ENCODE measurements at places on chromosomes 6 and 20.

DNA sequence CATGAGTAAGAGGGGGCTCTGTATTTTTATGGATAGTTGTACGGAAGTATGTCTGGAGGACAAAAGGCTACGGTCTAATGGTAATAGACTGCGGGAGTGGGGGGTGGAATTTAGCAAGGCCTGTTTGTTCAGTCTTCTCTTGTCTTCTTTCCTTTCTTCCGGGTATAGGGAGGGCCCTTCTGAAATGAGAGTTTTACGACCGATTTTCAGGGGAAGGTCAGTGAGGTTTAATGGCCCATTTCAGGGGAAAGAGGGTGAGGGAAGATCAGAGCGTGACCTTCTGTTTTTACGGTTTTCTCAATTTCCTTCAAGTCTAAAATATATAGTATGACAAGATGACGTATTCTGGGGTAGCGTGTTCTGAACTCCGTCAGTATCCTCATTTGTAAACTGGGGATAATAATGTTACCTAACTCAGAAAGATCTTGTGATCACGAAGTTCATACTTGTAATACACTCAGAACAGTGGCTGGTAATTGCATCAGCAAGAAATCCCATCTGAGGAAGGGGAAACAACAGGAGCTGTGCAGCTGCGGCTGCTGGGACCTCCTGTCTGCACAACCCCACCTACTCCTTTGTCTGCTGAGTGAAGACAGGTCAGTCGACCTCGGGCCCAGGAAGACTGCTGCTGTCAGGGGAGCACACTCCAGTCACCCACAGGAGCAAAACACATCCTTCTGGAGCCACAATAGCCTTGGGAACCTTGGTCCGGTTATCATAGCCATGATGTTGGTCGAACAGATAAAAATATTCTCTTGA is 90.4 kb downstream of the MAP3K7 start:
- no peak for DNase-seq

DNA sequence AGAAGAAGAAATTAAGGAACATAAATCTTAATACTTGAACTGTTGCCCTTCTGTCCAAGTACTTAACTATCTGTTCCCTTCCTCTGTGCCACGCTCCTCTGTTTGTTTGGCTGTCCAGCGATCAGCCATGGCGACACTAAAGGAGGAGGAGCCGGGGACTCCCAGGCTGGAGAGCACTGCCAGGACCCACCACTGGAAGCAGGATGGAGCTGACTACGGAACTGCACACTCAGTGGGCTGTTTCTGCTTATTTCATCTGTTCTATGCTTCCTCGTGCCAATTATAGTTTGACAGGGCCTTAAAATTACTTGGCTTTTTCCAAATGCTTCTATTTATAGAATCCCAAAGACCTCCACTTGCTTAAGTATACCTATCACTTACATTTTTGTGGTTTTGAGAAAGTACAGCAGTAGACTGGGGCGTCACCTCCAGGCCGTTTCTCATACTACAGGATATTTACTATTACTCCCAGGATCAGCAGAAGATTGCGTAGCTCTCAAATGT is 17.1 kb downstream of the IRF4 start:
- no peak for DNase-seq

GRCh38 chr6:53679446-53679933 is 13.9 kb upstream of the KLHL31 start:
- DNase-seq: peak; percentile 20

DNA sequence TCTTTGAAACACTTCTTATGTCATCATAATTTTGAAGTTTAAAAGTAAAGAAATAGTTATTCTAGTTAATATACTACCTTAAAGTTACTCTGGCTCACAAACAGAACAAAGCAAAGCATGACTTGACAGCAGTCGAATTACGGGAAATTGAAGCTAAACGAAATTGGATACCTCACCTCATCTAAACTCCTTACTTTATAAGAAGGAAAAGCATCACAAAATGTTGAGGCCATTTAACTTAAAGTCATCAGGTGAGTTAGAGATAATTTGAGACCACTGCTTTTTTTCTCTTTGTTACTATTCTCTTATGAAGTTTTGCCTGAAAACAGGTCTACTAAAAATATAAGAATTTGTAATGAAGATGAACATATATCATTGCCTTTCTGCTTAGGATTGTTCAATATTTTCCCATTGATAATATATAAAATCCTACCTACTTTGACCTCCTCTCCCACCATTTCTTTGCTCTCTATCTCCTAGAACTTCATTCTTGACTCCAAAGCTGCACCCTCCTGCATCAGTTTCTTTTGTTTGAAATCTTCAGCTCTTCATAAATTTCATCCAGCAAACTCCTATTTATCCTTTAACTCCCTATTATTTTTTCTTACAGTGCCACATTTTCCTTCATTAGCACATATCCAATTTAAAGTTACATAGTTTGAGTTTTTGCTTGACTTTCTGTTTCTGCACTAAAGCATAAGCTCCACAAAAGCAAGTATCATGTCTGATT is 510.7 kb upstream of the ZNF337 start:
- DNase-seq: no peak

- DNase-seq: no peak
These were observed 78.5 kb downstream of the AGPAT4 start for GRCh38 chr6:161195386-161195785.

DNA sequence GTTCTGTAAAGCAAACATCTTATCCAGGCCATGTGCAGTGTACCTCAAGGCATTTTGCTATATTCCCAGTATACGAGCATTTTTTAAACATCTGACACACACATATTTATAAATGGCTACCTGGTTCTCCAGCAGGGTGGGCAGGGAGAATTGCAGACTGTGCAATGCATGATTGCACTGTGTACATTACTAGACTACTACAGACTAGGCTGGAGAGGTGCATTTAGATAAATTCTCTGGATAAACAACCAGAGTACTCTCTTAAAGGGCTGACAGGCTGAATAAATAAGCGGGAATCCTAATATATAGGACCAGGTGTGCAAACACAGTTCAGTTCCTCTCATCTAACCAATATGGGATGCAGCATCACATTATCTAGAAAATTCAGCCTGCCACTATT is 428.3 kb upstream of the ARID1B start:
- peak; percentile 35 for DNase-seq

GRCh38 chr6:135655055-135655454 is 157.5 kb upstream of the AHI1 start:
- DNase-seq: no peak

GRCh38 chr6:52020945-52021570 is 66.4 kb downstream of the PKHD1 start:
- DNase-seq: peak; percentile 31

DNA sequence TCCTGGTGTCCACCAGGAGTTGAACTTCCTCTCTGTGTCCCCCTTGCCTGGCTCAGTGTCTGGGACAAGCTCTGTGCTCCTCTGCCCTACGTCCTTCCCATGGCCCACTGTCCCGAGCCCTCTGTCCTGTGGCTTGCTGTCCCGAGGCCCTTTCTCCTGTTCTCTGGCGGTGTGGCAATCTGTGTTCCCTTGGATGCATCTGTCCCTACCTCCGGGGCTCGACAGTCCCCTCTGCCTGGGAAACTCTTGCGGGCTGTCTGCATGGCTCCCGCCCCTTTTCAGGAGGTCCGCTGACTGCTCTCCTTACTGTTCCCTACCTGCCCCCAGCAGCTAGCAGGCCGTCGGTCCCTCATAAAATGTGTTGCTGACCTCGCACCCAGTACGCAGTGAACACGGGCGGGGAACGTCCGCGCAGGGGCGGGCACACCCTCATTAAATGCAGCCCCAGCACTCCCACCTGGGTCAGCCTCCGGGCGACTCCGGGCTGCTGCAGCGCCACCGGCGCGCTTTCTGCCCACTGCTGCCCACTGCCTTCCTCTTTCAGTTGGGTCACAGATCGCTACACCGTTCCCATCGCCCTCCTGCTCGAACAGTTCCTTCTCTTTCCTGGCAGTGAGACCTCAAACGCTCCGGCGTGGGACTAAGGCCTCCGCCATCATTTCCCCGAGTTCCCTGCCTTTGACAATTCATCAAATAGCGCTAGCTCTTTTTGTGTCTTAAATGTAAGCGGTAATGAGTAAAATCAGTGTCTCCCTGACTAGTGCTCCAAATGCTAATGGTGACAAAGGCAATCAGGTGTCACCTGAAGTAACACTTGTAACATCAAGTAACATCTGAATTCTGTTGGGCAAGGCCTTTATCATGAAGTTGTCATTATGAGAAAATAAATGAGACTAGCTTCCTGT is 60.5 kb downstream of the RSPH3 start:
- no peak for DNase-seq

DNA sequence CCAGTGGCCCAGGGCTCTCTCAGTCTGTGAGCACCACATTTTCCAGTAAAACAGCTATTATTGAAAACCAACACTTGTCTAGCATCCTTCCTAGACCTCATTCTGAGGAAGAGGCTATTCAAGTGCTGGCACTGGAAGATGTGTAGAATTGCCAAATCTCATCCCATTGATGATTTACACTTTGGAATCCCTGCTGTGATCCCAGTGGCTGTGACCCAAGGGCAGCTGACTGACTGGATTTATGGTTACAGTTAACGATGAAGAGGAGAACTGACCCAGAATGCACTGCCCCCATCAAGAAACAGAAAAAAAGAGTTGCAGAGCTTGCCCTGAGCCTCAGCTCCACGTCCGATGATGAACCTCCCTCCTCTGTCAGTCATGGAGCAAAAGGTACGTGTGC is 2.4 kb downstream of the CMTR1 start:
- no peak for DNase-seq

GRCh38 chr6:134848076-134848475 is 101.8 kb downstream of the ALDH8A1 start:
- DNase-seq: no peak

DNA sequence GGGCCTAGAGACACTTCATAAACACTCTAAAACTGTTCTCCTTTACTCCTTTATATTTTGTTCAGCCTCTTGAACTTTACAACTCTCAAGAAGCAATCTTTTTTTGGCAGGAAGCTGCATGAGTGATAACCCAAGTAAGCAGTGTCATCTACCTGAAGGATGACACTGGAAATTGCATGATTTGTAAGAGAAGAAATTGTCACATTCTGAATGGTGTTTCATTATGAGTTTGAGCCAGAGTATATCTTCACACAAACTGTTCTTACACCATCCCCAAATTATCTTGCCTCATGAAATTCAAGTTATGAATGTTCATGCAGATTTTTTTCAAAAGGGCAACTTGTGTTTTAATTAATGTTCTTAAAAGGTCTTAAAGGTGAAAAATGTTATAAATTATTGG is 799.3 kb downstream of the TBC1D32 start:
- DNase-seq: no peak

GRCh38 chr6:130955755-130956154 is 107.3 kb downstream of the EPB41L2 start:
- peak; percentile 92 for DNase-seq

GRCh38 chr6:136403110-136403980 is 113.7 kb upstream of the BCLAF1 start:
- DNase-seq: no peak

- no peak for DNase-seq
These were observed 3.9 kb upstream of the TGM2 start for GRCh38 chr20:38168791-38169589.

GRCh38 chr6:16279243-16279642 is 40.9 kb downstream of the GMPR start:
- DNase-seq: no peak

DNA sequence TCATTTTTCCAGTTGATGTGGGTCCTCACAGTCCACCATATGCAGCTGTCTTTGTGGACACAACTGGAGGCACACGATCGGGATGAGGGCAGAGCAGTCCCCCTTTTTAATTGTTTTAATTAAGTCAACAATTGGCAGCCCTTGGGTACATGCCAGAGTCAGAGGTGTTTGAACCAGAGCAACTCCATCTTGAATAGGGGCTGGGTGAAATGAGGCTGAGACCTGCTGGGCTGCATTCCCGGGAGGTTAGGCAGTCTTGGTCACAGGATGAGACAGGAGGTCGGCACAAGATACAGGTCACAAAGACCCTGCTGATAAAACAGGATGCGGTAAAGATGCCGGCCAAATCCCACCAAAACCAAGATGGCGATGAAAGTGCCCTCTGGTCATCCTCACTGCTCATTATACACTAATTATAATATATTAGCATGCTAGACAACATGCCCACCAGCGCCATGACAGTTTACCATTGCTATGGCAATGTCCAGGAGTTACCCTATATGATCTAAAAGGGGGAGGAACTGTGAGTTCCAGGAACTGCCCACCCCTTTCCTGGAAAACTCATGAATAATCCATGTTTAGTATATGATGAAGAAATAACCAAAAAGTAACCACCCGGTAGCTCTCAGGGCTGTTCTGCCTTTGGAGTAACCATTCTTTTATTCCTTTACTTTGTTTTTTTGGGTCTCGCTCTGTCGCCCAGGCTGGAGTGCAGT is 31.8 kb upstream of the BLCAP start:
- DNase-seq: no peak

GRCh38 chr6:40256224-40256623 is 322.0 kb upstream of the MOCS1 start:
- DNase-seq: no peak

DNA sequence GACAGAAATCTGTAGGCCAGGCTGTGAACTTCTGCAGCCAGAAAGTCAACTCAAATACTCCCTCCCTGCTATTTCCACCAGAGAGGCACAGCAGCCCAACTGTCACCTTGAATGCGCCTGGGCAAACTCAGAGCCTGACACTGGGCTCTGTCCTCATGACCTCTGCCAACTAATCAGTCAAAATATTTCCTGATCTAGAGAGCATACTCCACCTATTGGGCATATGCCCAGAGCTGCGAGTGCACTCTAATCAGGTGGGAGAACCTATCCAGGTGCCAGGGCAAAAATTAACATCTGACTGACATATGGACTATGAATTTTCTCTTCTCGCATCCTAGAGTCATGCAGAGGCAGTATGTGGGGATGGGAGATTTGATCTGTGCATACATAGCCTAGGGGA is 406.3 kb upstream of the RUNX2 start:
- DNase-seq: peak; percentile 33

- peak; percentile 82 for DNase-seq
These were observed 560.0 kb downstream of the C6orf118 start for GRCh38 chr6:164749221-164750064.

DNA sequence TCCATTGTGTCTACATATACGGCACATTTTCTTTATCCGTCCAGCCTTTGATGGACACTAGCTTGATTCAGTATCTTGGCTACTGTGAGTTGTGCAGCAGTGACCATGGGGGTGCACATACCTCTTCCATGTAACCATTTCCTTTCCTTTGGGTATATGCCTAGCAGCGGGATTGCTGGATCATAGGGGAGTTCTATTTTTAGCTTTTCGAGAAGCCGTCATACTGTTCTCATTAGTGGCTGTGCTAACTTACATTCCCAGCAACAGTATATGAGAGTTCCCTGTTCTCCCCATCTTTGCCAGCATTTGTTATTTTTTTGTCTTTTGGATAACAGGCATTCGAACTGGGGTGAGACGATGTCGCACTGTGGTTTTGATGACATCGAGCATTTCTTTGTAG is 395.0 kb downstream of the SMOC2 start:
- DNase-seq: no peak

- DNase-seq: no peak
These were observed 5.5 kb downstream of the CLVS2 start for GRCh38 chr6:123001540-123001939.

- DNase-seq: peak; percentile 94
These were observed 44.6 kb downstream of the TOX2 start for GRCh38 chr20:43959079-43959919.

GRCh38 chr20:58521763-58522162 is 6.6 kb upstream of the APCDD1L start:
- DNase-seq: no peak

- DNase-seq: no peak
These were observed at the start of gene KIAA0408 for GRCh38 chr6:127459231-127459641. Gene KIAA0408 (minus strand): TSS chr6:127459389. CDS start chr6:127453981, 5,408 bp downstream.

All from NCI-H1105 treated with DMSO at 0.1 percent for 48 hours (cell line).